Stimulated activated naive CD8-positive, alpha-beta T cell treated with anti-CD3 and anti-CD28 coated beads, Interleukin-15, Interleukin-2, amounts not matched to agents 100 U/mL and 50 U/mL, for 24 hours (primary cell): ENCODE measurements at places on chromosomes 16 and 17.

- DNase-seq = no peak
These were observed 9.3 kb downstream of the SLC47A2 start for GRCh38 chr17:19706791-19707727.

GRCh38 chr17:73643852-73644144 lies 447 bp downstream of the SDK2 start:
- no peak for DNase-seq

DNA sequence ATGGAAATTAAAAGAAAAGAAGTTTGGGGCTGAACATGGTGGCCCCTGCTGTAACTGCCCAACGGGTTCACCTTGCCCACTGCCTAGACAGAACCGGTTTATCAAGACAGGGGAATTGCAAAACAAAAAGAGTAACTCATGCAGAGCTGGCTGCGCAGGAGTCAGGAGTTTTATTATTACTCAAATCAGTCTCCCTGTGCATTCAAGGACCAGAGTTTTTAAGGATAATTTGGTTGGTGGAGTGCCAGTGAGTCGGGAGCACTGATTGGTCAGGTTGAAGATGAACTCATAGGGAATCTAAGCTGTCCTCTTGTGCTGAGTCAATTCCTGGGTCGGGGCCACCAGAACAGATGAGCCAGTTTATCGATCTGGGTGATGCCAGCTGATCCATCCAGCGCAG lies 4.4 kb upstream of the SCPEP1 start:
- DNase-seq = no peak

DNA sequence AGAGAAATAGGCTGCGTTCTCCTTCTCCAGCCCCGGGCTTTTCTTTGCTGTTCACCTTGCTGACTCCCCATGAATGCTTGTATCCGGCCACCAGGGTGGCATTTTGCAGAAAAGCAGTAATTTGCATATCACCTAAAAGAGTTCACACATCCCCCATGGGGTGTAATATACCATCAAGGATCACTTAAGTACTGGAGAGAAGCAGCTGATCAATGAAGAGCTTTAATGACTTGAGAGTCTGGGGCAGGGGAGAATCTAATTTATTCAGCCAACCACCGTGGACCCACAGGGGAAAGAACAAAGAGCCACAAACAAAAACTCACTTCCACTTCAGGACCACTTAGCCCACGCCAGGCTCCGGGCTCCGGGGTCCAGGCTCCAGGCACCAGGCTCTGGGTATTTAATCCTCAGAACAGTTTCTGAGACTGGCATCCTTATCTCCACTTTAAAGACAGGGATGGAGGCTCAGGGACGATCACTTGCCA lies 33.9 kb upstream of the SEC14L1 start:
- DNase-seq = peak; percentile 28

DNA sequence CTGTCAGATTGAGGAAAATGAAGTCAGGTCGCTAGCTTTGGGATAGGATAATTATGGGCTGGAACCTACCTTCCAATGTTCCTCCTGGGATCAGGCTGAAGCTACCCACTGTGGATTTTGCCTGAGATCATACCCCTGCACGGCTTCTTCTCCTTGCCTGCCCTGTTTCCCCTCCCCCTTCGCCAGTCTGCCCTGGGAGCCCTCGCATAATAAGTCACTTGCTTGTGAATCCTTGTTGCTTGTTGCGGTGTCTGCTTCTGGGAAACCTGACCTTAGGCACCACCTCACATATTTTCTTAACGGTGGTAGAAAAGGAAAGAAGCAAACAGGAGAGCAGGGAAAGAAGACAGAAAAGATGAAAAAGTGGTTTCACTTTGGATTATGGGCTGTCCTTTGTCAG lies 13.3 kb upstream of the PMP22 start:
- DNase-seq = no peak

- peak; percentile 36 for DNase-seq
These were observed 44.9 kb upstream of the DNAJA2 start for GRCh38 chr16:47018223-47018891.
